ENCODE measurements at places on chromosomes 1 and 21. TPM values are rescaled to one million over a fixed set of nuclear protein-coding genes. Genes with fewer than 3 reads are reported as not detected.

The BRDT gene
- total RNA-seq = not detected

The ANGPTL1 gene
- not detected for total RNA-seq

The ERI3 gene
- 36.3 TPM for total RNA-seq

The CCDC17 gene
- total RNA-seq = 8.2 TPM

The SRRM1 gene
- total RNA-seq = 238 TPM

The AMY1B gene
- total RNA-seq = not detected

The UBE2J2 gene
- total RNA-seq = 120 TPM

The ADAM30 gene
- not detected for total RNA-seq

The POU3F1 gene
- 3.8 TPM for total RNA-seq

All from B cell (primary cell).